ENCODE measurements at places on chromosomes 12 and 14. TPM values are rescaled to one million over a fixed set of nuclear protein-coding genes. Genes with fewer than 3 reads are reported as not detected.

- H3K27ac ChIP-seq: peak overlapping the region; percentile 76
- H3K4me1 ChIP-seq: peaks cover 5% of the 10 kb centered on the region
- peaks cover 2% of the 10 kb centered on the region for H3K36me3 ChIP-seq
- no peaks in the 10 kb centered on the region for H3K27me3 ChIP-seq
- DNase-seq: no peak
Observed at GRCh38 chr12:40988355-40988754, 199.8 kb upstream of the PDZRN4 start.

- no peaks in the 10 kb centered on the region for H3K36me3 ChIP-seq
- no peaks in the 10 kb centered on the region for H3K27me3 ChIP-seq
- peaks cover 44% of the 10 kb centered on the region for H3K4me1 ChIP-seq
- DNase-seq: no peak
- H3K4me3 ChIP-seq: peak within 1 kb of the TSS; percentile 97
- H3K27ac ChIP-seq: peak within 1 kb of the TSS; percentile 89
Observed at GRCh38 chr12:111405859-111406473, at the start of gene SH2B3. Gene SH2B3, plus strand, starts transcription at chr12:111405923. Its CDS starts 12,223 bp downstream, at chr12:111418146.

- no peaks in the 10 kb centered on the region for H3K36me3 ChIP-seq
- H3K4me1 ChIP-seq: no peaks in the 10 kb centered on the region
- no peaks in the 10 kb centered on the region for H3K27me3 ChIP-seq
- no peak overlapping the region for H3K4me3 ChIP-seq
- no peak overlapping the region for H3K27ac ChIP-seq
Observed at GRCh38 chr12:88723219-88723618, 142.9 kb upstream of the KITLG start.

GRCh38 chr12:132110677-132111076 is 33.4 kb downstream of the DDX51 start:
- no peaks in the 10 kb centered on the region for H3K27me3 ChIP-seq
- no peak overlapping the region for H3K4me3 ChIP-seq
- DNase-seq: no peak
- H3K27ac ChIP-seq: no peak overlapping the region
- peaks cover 16% of the 10 kb centered on the region for H3K36me3 ChIP-seq

- H3K36me3 ChIP-seq: peaks cover 61% of the 10 kb centered on the region
- H3K4me1 ChIP-seq: no peaks in the 10 kb centered on the region
- H3K27me3 ChIP-seq: no peaks in the 10 kb centered on the region
Observed at GRCh38 chr12:112032292-112032691, 19.1 kb downstream of the ERP29 start.

DNA sequence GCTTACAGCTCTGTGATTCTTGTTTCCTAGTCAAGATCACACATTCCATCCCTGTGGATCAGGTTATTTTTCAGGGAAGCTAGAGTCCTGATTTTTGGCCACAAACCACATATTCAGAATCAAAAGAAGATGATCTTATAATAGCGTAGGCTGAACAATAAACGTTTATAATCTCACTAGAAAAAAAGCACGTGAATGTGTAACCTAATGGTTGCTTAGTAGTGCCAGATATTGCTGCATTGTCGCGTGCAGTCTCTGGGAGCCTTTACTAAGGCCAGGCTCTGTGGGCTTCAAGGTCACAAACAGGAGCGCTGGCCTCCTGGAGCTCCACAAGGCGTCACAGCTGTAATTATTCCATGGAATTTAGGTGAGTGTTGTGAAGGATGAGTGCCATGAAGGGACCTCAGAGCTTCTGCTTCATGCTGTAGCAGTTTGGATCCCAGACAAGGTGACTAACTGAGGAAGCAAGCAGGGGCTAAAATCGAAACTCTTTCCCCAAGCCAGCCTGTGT is 17.4 kb downstream of the CDKN1B start:
- no peak overlapping the region for H3K4me3 ChIP-seq
- no peaks in the 10 kb centered on the region for H3K36me3 ChIP-seq
- peak overlapping the region; percentile 72 for H3K27ac ChIP-seq
- H3K4me1 ChIP-seq: peaks cover 3% of the 10 kb centered on the region
- H3K27me3 ChIP-seq: no peaks in the 10 kb centered on the region

GRCh38 chr14:87397499-87397898 is 595.5 kb downstream of the GALC start:
- no peaks in the 10 kb centered on the region for H3K4me1 ChIP-seq
- no peak for DNase-seq
- no peak overlapping the region for H3K4me3 ChIP-seq
- no peaks in the 10 kb centered on the region for H3K36me3 ChIP-seq

- H3K27me3 ChIP-seq: no peaks in the 10 kb centered on the region
- H3K4me1 ChIP-seq: peaks cover 15% of the 10 kb centered on the region
- H3K36me3 ChIP-seq: no peaks in the 10 kb centered on the region
- H3K4me3 ChIP-seq: no peak overlapping the region
- peak overlapping the region; percentile 67 for H3K27ac ChIP-seq
- peak; percentile 14 for DNase-seq
Observed at GRCh38 chr12:70049596-70050360, 193.5 kb upstream of the CNOT2 start.

DNA sequence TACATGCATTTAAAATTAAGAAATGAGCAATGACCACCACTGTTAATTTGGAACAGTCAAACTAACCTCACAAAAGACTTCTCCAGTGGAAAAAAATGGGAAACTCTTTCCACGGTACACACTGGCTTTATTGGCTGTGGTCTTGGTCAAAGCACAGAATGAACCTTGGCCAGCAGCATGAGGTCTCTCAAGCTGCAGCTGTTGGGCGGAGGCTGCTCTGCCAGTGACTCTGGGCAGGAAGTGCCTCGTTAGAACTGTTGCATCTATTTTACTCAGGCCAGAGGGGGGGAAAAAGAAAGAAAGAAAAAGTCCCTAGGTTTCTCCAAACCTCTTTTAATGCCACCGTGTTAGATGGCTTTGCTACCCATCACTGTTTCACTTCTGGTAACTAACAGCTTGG is 279.8 kb upstream of the DIO2 start:
- no peaks in the 10 kb centered on the region for H3K27me3 ChIP-seq
- H3K4me1 ChIP-seq: no peaks in the 10 kb centered on the region
- no peak overlapping the region for H3K27ac ChIP-seq
- DNase-seq: peak; percentile 27

DNA sequence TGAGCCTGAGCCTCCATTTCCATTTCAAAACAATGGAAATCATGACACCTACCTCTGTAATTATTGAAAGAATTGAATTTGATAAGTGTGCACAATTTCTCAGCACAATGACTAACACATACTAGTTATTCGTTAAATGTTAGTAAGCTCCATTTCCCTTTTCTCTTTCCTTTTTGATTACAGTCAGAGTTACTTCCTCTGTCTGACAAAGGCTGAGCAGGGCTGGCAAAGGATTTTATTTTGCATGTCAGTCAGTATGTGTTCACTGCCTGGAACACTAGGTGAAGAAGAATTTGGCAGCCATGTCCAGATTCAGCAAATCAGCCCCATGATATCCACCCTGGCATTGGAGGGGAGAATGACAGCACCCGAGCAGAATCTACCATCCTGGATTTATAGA is 12.2 kb upstream of the RHOJ start:
- H3K4me1 ChIP-seq: no peaks in the 10 kb centered on the region
- H3K27ac ChIP-seq: no peak overlapping the region
- no peak overlapping the region for H3K4me3 ChIP-seq
- no peaks in the 10 kb centered on the region for H3K27me3 ChIP-seq

DNA sequence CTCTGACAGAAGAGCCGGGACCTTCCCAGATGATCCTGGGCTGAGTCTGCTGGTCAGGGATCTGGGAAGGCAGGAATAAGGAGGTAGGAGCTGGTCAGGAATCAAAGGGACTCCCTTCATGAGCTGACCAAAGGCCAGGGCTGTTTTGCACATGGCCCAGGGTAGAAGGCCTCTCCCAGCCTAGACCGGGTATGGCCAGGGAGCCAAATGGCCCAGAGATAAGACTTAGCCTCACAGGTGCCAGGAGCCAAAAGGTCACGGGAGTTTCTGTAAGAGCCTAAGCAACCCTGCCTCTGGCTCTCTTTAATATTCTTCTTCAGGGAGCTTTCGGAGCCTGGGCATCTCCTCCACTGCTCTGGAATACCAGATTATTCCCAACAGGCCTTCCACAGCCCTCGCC is 191.3 kb upstream of the PWP1 start:
- DNase-seq: no peak
- no peak overlapping the region for H3K27ac ChIP-seq
- H3K27me3 ChIP-seq: no peaks in the 10 kb centered on the region
- H3K4me3 ChIP-seq: no peak overlapping the region
- peaks cover 3% of the 10 kb centered on the region for H3K4me1 ChIP-seq

DNA sequence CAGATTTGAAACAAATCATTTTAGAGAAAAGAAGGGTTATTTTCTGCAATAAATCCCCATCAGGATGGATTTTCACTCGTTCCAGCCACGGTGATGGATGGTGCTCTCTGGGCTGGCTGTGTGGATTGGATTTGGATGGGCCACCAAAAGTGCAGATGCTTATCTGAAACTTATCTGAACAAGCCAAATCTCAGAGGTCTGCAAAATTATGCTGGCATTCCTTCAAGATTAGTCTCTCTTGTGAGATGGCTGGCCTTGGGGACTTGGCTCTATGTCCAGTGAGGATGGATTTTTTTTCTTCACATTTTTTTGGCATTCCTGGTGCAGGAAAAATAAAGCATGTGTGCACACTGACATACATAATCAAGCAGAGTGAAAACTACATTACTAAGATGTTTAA is 341.9 kb downstream of the GXYLT1 start:
- no peaks in the 10 kb centered on the region for H3K4me1 ChIP-seq
- no peak for DNase-seq
- H3K4me3 ChIP-seq: no peak overlapping the region
- H3K36me3 ChIP-seq: no peaks in the 10 kb centered on the region
- no peaks in the 10 kb centered on the region for H3K27me3 ChIP-seq
- H3K27ac ChIP-seq: no peak overlapping the region

GRCh38 chr12:55446326-55446725 is 2.5 kb downstream of the OR6C2 start:
- no peak overlapping the region for H3K27ac ChIP-seq
- H3K27me3 ChIP-seq: no peaks in the 10 kb centered on the region
- no peak for DNase-seq

GRCh38 chr14:54129850-54130640 is 173.4 kb upstream of the BMP4 start:
- no peaks in the 10 kb centered on the region for H3K27me3 ChIP-seq
- H3K27ac ChIP-seq: no peak overlapping the region
- H3K36me3 ChIP-seq: no peaks in the 10 kb centered on the region
- H3K4me3 ChIP-seq: no peak overlapping the region
- no peaks in the 10 kb centered on the region for H3K4me1 ChIP-seq
- DNase-seq: no peak

DNA sequence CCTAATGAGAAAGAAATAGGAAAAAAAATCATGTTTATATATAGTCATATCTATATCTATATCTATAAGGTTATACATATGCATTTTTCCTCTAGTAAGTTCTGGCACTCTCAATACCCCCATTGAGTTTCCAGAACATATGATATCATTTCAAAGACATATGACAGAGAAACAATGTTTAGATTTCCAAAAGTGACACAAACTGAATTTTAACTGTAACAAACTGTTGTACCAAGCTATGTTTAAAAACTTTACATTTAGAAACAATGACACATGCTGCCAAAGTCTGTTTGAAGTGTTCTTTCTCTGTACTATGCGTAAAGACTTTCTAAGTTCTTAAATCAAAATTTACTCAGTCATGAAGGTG is 171.6 kb downstream of the PRKD1 start:
- peaks cover 5% of the 10 kb centered on the region for H3K4me1 ChIP-seq
- H3K27me3 ChIP-seq: no peaks in the 10 kb centered on the region
- no peak for DNase-seq
- no peak overlapping the region for H3K4me3 ChIP-seq
- H3K27ac ChIP-seq: no peak overlapping the region

The NPAS3 gene
- 2.0 TPM for total RNA-seq

The DBX2 gene
- total RNA-seq: not detected

The OR6C6 gene
- not detected for total RNA-seq

GRCh38 chr12:41917938-41918341 is 226.7 kb downstream of the GXYLT1 start:
- H3K4me1 ChIP-seq: no peaks in the 10 kb centered on the region
- H3K36me3 ChIP-seq: no peaks in the 10 kb centered on the region
- DNase-seq: no peak
- no peaks in the 10 kb centered on the region for H3K27me3 ChIP-seq

The FSCB gene
- not detected for total RNA-seq

The PSME1 gene
- total RNA-seq: 198 TPM

GRCh38 chr12:120687578-120688289 is 785 bp downstream of the MLEC start:
- no peaks in the 10 kb centered on the region for H3K27me3 ChIP-seq
- H3K4me3 ChIP-seq: peak overlapping the region; percentile 86
- H3K36me3 ChIP-seq: no peaks in the 10 kb centered on the region
- peak overlapping the region; percentile 94 for H3K27ac ChIP-seq
- DNase-seq: peak; percentile 40

The FOXG1 gene
- not detected for total RNA-seq

The EPS8 gene
- total RNA-seq: 102 TPM

The SLC2A14 gene
- not detected for total RNA-seq

- H3K36me3 ChIP-seq: no peaks in the 10 kb centered on the region
- no peaks in the 10 kb centered on the region for H3K27me3 ChIP-seq
- H3K4me1 ChIP-seq: peaks cover 48% of the 10 kb centered on the region
Observed at GRCh38 chr12:69470189-69471075, at the start of gene FRS2. Gene FRS2, plus strand, starts transcription at chr12:69470388. Its CDS starts 98,643 bp downstream, at chr12:69569031.

The PTCSC3 gene
- total RNA-seq: not detected

The AKAP6 gene
- total RNA-seq: 16.7 TPM

The FERMT2 gene
- total RNA-seq: 74.1 TPM

DNA sequence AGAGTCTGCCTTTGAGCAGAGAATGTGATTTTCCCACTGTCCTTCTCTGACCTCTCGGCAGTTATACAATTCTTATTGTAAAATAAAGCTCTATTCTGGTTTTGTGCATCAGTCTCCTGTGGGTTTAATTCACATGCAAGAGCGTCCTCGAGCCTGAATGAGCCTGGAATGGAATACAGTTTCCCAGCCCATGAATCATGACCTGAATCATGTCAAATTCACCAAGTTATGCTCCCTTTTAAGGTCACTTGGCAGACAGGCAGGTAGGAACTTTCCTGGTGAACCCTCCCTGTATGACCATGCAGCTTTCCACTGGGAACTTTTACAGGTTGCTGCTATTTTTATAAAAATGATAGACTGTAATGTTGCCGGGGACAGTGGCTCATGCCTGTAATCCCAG is 41.7 kb downstream of the BICD1 start:
- no peak for DNase-seq
- H3K36me3 ChIP-seq: no peaks in the 10 kb centered on the region
- H3K4me3 ChIP-seq: no peak overlapping the region
- no peaks in the 10 kb centered on the region for H3K27me3 ChIP-seq
- no peaks in the 10 kb centered on the region for H3K4me1 ChIP-seq
- no peak overlapping the region for H3K27ac ChIP-seq

DNA sequence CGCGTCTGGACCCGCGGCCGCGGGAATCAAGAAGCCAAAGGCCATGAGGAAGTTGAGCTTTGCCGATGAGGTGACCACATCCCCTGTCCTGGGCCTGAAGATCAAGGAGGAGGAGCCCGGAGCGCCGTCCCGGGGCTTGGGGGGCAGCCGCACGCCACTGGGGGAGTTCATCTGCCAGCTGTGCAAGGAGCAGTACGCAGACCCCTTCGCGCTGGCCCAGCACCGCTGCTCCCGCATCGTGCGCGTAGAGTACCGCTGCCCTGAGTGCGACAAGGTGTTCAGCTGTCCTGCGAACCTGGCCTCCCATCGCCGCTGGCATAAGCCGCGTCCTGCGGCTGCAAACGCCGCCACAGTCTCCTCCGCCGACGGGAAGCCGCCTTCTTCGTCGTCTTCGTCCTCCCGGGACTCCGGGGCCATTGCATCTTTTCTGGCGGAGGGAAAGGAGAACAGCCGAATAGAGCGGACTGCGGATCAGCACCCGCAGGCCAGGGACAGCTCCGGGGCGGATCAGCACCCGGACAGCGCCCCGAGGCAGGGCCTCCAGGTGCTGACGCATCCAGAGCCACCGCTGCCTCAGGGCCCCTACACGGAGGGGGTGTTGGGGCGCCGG is 1.0 kb downstream of the INSM2 start:
- H3K27ac ChIP-seq: no peak overlapping the region
- peak; percentile 59 for DNase-seq
- peaks cover 7% of the 10 kb centered on the region for H3K4me1 ChIP-seq
- H3K27me3 ChIP-seq: peaks cover 69% of the 10 kb centered on the region
